H7 (cell line): ENCODE measurements at places on chromosomes 13 and 19. TPM values are rescaled to one million over a fixed set of nuclear protein-coding genes. Genes with fewer than 3 reads are reported as not detected.

BEST2 gene
- total RNA-seq, result 0.37 and 1.5 TPM in 2 replicates

DMPK gene
- total RNA-seq, result 6.4 and 18.8 TPM in 2 replicates

LIM2 gene
- total RNA-seq, result not detected in 2 replicates

OR4F17 gene
- total RNA-seq, result not detected in 2 replicates

SMAD9 gene
- 0.59 and 0.81 TPM in 2 replicates for total RNA-seq

SLITRK6 gene
- 0.10 TPM in 1 of 2 replicates, not detected in the other for total RNA-seq

TEX29 gene
- total RNA-seq, result 0.22 TPM in 1 of 2 replicates, not detected in the other

SIGLECL1 gene
- not detected in 2 replicates for total RNA-seq

C2CD4C gene
- 9.2 and 13.9 TPM in 2 replicates for total RNA-seq

CD33 gene
- total RNA-seq, result 0.04 and 0.28 TPM in 2 replicates

STAP2 gene
- 14.2 and 18.0 TPM in 2 replicates for total RNA-seq

GRK1 gene
- total RNA-seq, result 0.14 and 0.33 TPM in 2 replicates

ZFP28 gene
- total RNA-seq, result 0.52 and 2.7 TPM in 2 replicates

ELAVL1 gene
- total RNA-seq, result 85.4 and 86.8 TPM in 2 replicates

WASF3 gene
- total RNA-seq, result 19.1 and 26.9 TPM in 2 replicates

NLRP11 gene
- total RNA-seq, result not detected in 2 replicates

RNF225 gene
- total RNA-seq, result 0.70 TPM in 1 of 2 replicates, not detected in the other

GJB2 gene
- 0.07 TPM in 1 of 2 replicates, not detected in the other for total RNA-seq

VSTM1 gene
- not detected in 2 replicates for total RNA-seq

KLF1 gene
- total RNA-seq, result 0.37 and 0.76 TPM in 2 replicates

SUGP2 gene
- total RNA-seq, result 54.5 and 79.0 TPM in 2 replicates

TEX26 gene
- not detected in 2 replicates for total RNA-seq

KCNJ14 gene
- total RNA-seq, result 0.21 and 0.70 TPM in 2 replicates

PRTN3 gene
- total RNA-seq, result 0.66 TPM in 1 of 2 replicates, not detected in the other

LILRA1 gene
- total RNA-seq, result not detected in 2 replicates

KLK5 gene
- 1.7 TPM in 1 of 2 replicates, not detected in the other for total RNA-seq

CLASRP gene
- total RNA-seq, result 31.4 and 35.2 TPM in 2 replicates

SIGLEC5 gene
- not detected in 2 replicates for total RNA-seq

INAFM1 gene
- 2.0 and 2.9 TPM in 2 replicates for total RNA-seq

INSL3 gene
- 0.33 TPM in 1 of 2 replicates, not detected in the other for total RNA-seq

ZNF85 gene
- 0.26 TPM in 1 of 2 replicates, not detected in the other for total RNA-seq

MCEMP1 gene
- not detected in 2 replicates for total RNA-seq

ELSPBP1 gene
- not detected in 2 replicates for total RNA-seq

CXCL17 gene
- not detected in 2 replicates for total RNA-seq

MRPL4 gene
- total RNA-seq, result 148 and 174 TPM in 2 replicates

ZNF582 gene
- total RNA-seq, result 1.1 and 2.8 TPM in 2 replicates

LRG1 gene
- 0.10 and 0.30 TPM in 2 replicates for total RNA-seq

IGFL1 gene
- total RNA-seq, result not detected in 2 replicates

EFNA2 gene
- 12.4 and 20.2 TPM in 2 replicates for total RNA-seq
